ENCODE measurements at places on chromosomes 1 and 21.

- no peak for DNase-seq
These were observed 51.5 kb downstream of the PSMG1 start for GRCh38 chr21:39131791-39132190.

DNA sequence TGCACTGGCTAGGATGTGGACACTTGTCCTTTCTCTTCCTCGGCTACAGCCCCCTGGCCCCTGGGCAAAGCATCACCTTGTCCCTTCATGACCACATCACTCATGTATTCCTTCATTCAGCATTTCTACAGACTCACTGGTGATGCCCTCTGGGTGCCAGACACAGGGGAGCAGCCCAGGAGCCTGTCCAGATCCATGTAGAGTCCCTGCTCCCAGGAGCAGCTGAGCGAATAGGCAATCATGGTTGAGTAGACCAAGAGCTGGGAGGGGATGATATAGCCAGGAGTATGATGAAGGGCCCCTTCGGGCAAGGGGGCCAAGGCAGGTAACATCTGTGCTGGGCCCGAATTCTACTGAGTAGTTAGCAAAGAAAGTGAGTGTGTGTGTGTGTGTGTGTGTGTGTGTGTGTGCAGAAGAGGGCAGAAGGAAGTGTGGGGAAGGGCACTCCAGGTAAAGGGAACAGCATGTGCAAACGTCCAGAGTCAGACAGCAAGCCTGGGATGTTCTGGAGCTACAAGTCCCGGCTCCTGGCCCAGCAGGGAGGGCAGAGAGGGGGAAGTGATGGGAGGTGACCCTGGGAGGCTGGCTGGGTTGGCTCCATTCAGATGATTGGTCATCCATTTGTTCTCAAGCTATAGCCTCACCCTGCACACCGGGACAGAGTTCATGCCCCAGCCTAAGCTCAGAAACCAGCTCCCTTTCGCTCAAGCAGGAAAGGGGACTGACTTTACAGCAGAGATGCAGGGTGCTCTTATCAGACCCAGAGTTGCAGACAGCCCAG, 21.0 kb upstream of the PIK3CD start:
- DNase-seq = peak; percentile 35

DNA sequence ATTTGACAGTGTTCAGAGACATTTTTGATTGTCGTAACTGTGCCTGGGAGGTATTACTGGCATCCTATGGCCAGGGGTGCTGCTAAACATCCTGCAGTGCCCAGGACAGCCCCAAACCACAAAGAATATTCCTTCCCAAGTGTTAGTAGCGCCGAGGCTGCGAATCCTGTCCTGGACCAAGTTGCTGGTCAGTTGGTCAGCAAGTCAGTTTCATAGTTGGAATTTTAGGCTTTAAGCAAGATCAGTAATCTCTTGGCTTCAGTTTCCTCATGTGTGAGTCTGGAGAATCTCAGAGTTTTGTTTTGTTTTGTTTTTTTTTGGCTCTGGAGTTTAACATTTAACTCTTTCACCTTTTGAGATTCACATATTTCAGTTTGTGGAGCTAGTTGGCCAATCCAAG, 65.0 kb downstream of the MTR start:
- no peak for DNase-seq

DNA sequence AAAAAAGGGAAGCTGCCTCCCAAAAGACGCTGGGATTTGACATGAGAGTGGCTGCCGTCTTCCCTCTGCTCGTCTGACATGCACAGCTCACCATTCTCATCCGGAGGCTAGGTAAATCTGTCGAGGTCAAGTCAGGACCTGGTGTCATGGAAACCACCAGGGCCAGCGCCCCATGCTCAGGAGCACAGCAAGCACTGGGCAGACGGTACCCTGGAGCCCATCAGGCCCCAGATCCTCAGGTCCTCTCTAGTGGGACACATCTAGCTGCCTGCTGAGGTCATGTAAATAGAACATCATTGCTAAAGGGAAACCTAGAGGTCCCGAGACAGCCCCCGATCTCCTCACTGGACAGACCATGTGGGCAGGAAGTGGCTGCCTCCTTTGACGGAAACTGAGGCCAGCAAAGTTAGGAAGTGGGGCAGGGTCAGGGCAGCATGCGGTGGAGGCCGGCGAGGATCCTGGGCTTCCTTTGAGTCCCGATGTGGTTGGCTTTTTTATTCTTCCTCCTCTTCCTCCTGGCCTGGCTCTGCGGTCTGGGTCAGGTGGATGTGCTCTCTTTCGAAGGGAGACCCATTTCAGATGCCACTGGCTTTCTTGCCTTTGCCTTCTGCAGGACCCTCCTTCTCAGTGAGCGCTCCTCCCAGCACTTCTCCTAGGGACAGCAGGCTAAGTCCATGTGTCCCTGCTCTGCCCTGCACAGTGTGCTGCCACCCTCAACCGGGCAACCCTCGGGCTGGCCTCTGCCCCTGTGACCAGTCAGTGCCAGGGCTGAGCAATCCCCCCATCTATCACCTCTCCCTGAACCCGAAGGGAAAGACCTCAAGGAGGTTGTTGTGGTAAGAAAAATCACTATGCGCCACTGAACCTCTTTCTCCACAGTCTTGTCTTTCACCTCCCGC, 5.9 kb downstream of the AGT start:
- no peak for DNase-seq

DNA sequence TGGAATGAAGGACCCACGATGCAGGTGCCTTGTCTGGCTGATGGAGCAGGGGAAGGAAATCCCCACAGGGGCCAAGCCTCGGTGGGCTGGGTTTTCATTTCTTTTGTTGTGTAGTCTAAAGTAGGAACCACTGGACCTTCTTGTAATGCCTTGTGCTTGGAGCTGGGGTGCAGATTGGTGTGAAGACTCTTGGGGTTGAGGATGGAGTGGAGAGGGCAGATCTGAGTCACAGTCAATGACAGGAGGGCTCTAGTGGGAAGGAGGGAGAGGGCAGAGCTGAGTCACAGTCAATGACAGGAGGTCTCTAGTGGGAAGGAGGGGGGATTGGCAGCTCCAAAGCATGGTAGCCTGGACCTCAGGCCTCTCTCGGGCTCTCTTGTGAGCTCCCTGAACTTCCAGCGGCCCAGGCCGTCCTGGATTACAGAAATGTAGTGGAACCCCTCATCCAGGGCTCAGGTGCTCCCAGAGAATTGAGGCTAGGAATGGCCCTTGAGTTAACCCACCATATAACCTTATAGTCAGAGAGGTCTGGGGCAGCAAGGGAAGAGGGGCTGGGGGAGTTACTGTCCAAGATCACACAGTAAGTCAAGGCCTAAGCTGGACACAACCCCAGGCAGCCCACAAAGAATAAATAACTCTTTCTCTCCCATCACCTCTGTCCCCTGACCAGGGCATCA, 313.8 kb downstream of the MATN1 start:
- DNase-seq = peak; percentile 6

All from CD4-positive, alpha-beta T cell treated with Interleukin-4 for 1 hour (primary cell).